ENCODE measurements at places on chromosomes 2 and 18. TPM values are rescaled to one million over a fixed set of nuclear protein-coding genes. Genes with fewer than 3 reads are reported as not detected.
A peak's percentile ranks its signal among the peaks of the same experiment; 100 is the strongest.

GRCh38 chr2:32622570-32623310, 5.1 kb upstream of the TTC27 start:
- no peaks in the 10 kb centered on the region for H3K27me3 ChIP-seq

DNA sequence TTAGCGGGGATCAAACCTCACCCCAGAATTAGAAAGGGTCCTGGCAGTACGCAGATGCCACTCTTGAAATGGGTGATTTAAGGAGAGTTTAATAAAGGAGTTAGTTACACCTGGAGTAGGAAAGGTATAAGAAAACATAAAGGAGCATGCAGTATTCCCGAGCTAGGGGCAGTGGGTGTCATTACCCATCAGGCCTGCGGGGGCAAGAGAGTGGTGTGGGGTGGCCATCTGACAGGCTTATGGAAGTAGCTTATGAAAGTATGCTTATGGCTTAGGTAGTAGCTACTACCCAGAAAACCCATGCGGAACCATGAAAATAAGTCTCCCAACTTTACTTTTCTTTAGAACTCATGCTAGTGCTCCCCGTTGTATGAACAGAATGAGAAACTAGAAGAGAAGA, 568.9 kb upstream of the ACVR2A start:
- H3K4me1 ChIP-seq: no peaks in the 10 kb centered on the region
- no peak overlapping the region for H3K27ac ChIP-seq
- H3K36me3 ChIP-seq: no peaks in the 10 kb centered on the region
- no peaks in the 10 kb centered on the region for H3K27me3 ChIP-seq

- H3K27ac ChIP-seq: no peak overlapping the region
- no peaks in the 10 kb centered on the region for H3K4me1 ChIP-seq
- H3K27me3 ChIP-seq: no peaks in the 10 kb centered on the region
- H3K4me3 ChIP-seq: no peak overlapping the region
- no peaks in the 10 kb centered on the region for H3K36me3 ChIP-seq
- no peak for DNase-seq
Observed at GRCh38 chr2:43715300-43716098, 39.3 kb upstream of the C1GALT1C1L start.

GRCh38 chr2:241601841-241602240, 35.1 kb downstream of the THAP4 start:
- no peak overlapping the region for H3K4me3 ChIP-seq
- no peak overlapping the region for H3K27ac ChIP-seq
- no peaks in the 10 kb centered on the region for H3K4me1 ChIP-seq
- peaks cover 59% of the 10 kb centered on the region for H3K36me3 ChIP-seq
- H3K27me3 ChIP-seq: no peaks in the 10 kb centered on the region
- DNase-seq: no peak

- H3K36me3 ChIP-seq: peaks cover 20% of the 10 kb centered on the region
- no peak overlapping the region for H3K27ac ChIP-seq
- peaks cover 25% of the 10 kb centered on the region for H3K4me1 ChIP-seq
- H3K27me3 ChIP-seq: no peaks in the 10 kb centered on the region
- no peak overlapping the region for H3K4me3 ChIP-seq
Observed at GRCh38 chr2:101714118-101714517, 16.6 kb downstream of the MAP4K4 start.

DNA sequence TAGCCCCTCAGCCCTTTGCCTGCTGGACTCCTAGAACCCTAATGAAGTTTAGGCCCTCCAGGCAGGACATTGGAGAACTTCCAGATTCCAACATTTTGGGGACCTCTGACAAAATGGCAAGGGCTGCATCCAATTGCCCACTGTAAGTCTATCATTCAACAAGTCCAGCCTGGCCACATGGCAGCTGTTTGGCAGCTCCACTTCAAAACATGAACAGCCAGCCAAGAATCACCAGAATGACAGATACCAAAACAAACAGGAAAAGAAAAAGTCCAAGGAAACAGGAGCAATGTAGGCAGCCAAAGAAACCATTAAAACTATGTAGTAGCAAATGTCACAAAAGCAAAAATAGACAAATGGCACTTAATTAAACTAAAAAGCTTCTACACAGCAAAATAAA, 25.5 kb downstream of the SLC4A5 start:
- H3K4me3 ChIP-seq: no peak overlapping the region
- H3K27ac ChIP-seq: no peak overlapping the region
- H3K4me1 ChIP-seq: no peaks in the 10 kb centered on the region
- H3K27me3 ChIP-seq: no peaks in the 10 kb centered on the region
- no peak for DNase-seq

GRCh38 chr2:149926149-149926548, 338.6 kb upstream of the MMADHC start:
- DNase-seq: no peak
- H3K4me3 ChIP-seq: no peak overlapping the region
- no peaks in the 10 kb centered on the region for H3K27me3 ChIP-seq
- no peaks in the 10 kb centered on the region for H3K36me3 ChIP-seq
- H3K27ac ChIP-seq: no peak overlapping the region

- DNase-seq: no peak
- H3K27me3 ChIP-seq: peaks cover 31% of the 10 kb centered on the region
- peaks cover 9% of the 10 kb centered on the region for H3K4me1 ChIP-seq
- H3K36me3 ChIP-seq: no peaks in the 10 kb centered on the region
- H3K4me3 ChIP-seq: no peak overlapping the region
Observed at GRCh38 chr2:111030260-111030891, 90.3 kb upstream of the BCL2L11 start.

GRCh38 chr2:206085742-206086445, at the start of gene INO80D:
Gene INO80D (minus strand): TSS chr2:206086174. CDS start chr2:206063016, 23,158 bp downstream.
- no peaks in the 10 kb centered on the region for H3K4me1 ChIP-seq
- DNase-seq: peak; percentile 80
- H3K27me3 ChIP-seq: no peaks in the 10 kb centered on the region
- peak within 1 kb of the TSS; percentile 88 for H3K27ac ChIP-seq
- peaks cover 12% of the 10 kb centered on the region for H3K36me3 ChIP-seq

DNA sequence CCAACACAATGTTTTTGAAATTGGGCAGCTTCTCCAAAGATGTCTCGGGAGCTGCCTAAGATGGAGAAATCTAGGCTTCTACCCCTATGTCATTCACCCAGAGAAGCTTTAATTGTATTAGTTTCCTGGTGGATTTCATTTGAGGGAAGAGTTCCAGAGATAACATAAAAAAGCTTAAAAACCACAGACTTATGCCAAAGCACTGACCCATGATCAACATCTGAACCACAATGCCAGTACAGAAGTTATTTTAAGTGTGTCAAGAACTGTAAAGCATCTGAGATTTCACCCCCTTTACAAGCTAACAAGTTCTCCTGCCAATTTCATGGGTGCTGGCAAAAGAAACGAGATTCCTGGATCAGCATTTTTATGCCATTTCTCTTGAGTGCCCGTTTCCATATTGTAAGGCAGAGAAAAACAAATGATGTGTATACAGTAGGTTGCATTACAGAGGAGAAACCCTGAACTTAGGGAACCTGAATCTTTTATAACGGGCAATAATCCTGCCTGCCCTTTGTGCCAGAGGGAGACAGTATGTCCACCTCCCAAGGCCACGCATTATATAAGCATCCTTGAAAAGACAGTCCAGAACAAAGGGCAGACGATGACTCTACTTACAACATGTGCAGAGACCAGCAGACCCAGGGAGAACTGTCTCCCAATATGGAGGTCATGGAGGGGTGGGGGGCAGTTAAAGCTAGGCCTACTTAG, 44.1 kb downstream of the MREG start:
- no peaks in the 10 kb centered on the region for H3K4me1 ChIP-seq
- no peak overlapping the region for H3K27ac ChIP-seq
- no peak for DNase-seq
- no peak overlapping the region for H3K4me3 ChIP-seq
- no peaks in the 10 kb centered on the region for H3K36me3 ChIP-seq

- DNase-seq: peak; percentile 81
- H3K4me3 ChIP-seq: no peak overlapping the region
- H3K27me3 ChIP-seq: no peaks in the 10 kb centered on the region
Observed at GRCh38 chr18:3649633-3650426, 199.9 kb downstream of the TGIF1 start.

- no peaks in the 10 kb centered on the region for H3K27me3 ChIP-seq
- H3K4me1 ChIP-seq: no peaks in the 10 kb centered on the region
- no peak for DNase-seq
Observed at GRCh38 chr2:62292190-62292589, 96.3 kb downstream of the B3GNT2 start.

DNA sequence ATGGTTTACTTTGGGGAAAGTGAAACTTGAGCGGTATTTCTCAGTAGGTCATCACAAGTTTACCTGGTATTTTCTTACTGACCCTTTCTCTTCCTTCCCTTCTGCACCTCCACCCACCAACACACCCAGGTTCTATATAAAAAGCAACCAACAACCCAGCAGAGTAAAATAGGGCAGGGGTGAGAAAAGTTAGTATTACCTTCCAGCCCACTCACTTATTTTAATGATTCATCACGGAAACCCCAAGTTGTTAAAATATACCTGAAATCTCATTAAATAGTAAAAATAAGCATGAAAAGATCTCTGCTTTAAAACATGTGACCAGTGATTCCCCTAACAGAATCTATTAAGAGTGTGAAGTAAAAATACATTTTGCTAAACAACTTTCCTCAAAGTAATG, 306.1 kb downstream of the ZEB2 start:
- no peak for DNase-seq
- H3K36me3 ChIP-seq: no peaks in the 10 kb centered on the region

TMEFF2 gene
- total RNA-seq: 0.25 TPM

DARS1 gene
- total RNA-seq: 61.1 TPM

KIF1A gene
- total RNA-seq: not detected

CRACDL gene
- total RNA-seq: not detected

SLC16A14 gene
- total RNA-seq: 0.47 TPM

INHA gene
- total RNA-seq: not detected

TMEM127 gene
- total RNA-seq: 24.3 TPM

EVA1A gene
- total RNA-seq: 152 TPM

FZD7 gene
- total RNA-seq: 90.7 TPM

ZNF521 gene
- 0.16 TPM for total RNA-seq

WDR12 gene
- total RNA-seq: 49.3 TPM

Data from SJSA1 (cell line).